Stimulated activated CD4-positive, alpha-beta T cell treated with anti-CD3 and anti-CD28 coated beads, Interleukin-12 subunit alpha, Interleukin-12 subunit beta, amount 100 ng/mL, for 24 hours (primary cell): ENCODE measurements at places on chromosomes 16 and 17.

GRCh38 chr17:73211745-73212144 is 18.9 kb downstream of the COG1 start:
- no peak for DNase-seq

- DNase-seq, result peak; percentile 12
Measured at GRCh38 chr16:86761111-86762031, 183.0 kb downstream of the FOXL1 start.

DNA sequence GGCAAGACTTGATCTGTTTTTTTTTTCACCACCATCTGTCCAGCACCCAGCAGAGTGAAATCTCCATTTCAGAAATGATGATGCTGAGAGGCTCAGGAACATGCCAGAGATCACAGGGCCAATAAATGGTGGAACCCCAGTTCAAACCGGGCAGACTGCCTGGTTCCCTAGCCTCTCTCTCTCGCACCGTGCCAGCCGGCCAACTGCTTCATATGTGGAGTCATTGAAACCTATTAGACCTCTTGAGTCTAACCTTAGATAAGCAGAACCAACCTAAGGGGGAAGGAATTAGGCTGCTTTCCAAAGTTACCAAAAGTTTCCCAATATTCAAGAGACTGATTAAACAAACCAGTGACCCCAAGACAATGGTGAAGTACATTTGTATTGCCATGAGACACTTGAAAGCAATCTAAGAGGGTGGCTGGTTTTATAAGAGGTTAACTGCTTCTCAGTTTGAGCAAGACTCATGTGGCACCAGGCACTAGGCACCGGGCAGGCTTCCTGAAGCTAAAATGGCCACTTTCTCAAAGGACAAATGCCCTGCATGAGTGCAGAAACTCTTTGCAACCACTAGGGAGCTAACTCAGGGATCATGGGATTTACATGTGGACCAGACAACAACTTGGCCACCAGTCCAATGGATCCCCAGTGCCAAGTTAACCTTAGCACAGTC is 18.4 kb downstream of the TOX3 start:
- no peak for DNase-seq

DNA sequence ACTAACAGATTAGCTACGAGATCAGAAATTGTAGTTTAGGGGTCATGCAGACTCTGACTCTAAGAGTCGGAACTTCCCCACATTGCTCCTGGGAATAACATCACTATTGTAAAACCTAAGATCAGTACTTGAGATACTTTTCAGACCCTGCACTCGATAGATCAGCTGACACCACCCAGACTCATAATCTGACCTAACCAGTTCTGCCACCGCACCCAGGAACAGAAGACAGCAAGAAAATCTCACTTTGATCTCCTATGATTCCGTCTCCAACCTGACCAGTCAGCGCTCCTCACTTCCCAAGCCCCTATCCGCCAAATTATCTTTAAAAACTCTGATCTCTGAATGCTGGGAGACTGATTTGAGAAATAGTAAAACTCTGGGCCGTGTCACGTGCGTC is 27.2 kb upstream of the ASGR2 start:
- DNase-seq, result no peak

DNA sequence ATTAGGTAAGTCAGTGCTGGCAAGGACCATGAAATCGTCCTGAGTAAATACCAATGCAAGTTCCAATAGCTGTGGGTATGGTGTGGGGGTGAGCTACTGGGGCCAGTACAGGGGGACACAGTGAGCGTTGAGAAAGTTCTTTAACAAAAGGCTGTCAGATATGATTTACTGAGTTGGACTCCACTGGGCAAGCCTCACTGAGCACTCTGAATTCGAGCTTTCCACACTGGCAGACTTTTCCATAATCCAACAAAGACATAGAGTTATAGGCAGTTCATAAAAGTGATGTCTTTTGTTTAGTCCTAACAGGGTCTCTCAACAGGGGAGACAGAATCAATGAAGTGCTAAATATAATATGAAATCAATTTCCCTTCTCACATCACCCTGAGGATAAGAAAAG is 489.0 kb downstream of the KCNJ2 start:
- DNase-seq, result no peak

DNA sequence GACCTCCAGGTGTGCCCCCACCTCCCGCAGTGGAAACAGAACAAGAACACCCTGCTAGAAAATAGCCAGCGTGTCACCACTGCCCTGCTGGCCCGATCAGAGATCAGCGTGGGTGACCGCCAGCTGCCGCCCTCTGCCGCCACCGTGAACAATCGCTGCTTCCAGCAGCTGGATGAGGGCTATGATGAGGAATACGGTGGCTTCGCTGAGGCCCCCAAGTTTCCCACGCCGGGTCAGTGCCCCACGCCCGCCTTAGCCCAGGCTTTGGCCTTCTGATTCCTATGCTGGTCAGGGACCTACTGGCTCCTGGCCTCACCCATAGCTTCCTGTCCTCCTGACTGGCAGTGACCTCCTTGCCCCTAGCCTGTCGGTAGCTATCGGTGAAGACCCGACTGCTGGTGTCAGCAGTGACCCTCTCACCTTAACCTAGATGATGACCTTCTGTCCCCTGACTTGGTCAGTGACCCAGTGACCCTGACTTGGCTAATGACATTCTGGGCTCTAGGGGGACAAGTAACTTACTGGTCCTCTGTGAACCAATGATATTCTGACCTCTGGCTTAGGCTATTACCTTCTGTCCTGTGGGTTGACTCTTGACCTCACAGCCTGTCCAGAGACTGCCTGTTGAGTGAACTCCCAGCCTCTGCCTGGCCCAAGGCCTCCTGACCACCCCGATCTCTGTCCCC is 2.4 kb downstream of the SPATA20 start:
- DNase-seq, result no peak

DNA sequence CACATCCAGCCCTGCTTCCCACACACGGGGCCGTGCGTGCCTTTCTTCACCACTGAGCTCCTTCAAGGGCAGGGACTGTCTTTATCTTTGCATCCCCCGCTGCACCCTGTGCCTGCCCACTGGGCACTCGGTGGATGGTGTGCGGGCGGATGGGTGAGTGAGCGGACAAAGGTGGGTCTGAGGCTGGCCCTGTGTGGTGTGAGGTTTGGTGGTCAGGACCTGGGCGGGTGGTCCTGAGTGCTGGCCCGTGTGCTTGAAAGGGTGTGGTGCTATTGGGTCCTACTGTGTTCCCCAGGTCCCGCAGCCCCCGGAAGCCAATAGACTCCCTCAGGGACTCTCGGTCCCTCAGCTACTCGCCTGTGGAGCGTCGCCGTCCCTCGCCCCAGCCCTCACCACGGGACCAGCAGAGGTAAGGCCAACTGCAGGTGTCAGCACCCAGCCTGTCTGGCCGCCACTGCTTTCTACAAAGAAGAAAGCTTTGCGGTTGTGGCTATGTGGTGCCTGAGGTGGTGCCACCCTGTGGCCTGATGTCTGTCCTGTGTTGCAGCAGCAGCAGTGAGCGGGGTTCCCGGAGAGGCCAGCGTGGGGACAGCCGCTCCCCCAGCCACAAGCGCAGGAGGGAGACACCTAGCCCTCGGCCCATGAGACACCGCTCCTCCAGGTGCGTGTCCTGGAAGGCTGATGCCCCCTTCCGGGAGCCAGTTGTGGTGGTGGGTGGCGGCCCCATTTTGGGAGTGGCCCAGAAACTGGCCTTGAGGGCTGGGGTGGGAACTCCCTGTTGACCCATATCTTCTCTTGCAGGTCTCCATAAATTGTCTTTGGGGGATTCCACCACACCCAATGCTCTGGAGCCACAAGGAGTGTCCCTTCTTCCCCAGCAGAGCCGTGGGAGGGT is 6.8 kb downstream of the ELOB start:
- no peak for DNase-seq

GRCh38 chr16:54077050-54077821 is 209.4 kb downstream of the IRX3 start:
- no peak for DNase-seq

- no peak for DNase-seq
Measured at GRCh38 chr17:45432405-45433158, at the start of gene ARHGAP27. Gene ARHGAP27, minus strand, starts transcription at chr17:45432870. Its CDS starts 2,591 bp downstream, at chr17:45430279.

GRCh38 chr17:12040478-12040877 is 19.8 kb downstream of the MAP2K4 start:
- no peak for DNase-seq

DNA sequence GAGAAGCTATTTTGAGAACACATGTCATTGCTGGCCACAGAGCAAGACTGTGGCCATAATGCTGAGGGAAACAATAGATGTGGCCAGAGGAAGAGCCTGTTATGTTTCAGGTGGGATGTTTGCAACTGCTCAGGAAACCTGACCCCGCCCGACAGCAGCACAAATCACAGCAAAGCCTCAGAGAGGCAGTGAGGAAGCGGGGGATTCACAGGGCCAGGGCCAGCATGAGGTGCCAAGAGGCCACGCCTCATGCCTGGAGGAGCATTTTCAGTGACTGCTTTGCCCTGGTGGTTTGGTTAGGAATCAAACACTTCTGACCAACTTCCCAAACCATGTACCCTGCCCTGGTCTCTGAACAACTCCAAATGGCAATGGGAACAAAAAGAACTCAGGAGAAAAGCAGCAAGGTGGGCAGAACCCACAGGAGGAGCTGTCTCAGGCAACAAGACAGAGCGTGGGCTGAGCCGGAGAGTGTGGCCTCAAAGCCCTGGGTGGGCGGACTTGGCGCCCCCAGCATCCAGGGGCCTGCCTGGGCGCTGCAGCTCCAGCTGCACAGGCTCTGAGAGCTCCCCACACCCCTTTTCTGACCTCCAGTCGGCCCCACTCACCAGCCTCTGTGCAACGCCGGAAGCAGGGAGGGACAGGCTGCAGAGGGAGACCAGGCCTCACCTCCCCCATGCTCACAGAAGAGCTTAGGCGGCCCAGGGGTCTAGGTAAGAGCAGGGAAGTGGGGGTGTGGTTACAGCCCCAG is 20.6 kb downstream of the HIC1 start:
- DNase-seq, result no peak

DNA sequence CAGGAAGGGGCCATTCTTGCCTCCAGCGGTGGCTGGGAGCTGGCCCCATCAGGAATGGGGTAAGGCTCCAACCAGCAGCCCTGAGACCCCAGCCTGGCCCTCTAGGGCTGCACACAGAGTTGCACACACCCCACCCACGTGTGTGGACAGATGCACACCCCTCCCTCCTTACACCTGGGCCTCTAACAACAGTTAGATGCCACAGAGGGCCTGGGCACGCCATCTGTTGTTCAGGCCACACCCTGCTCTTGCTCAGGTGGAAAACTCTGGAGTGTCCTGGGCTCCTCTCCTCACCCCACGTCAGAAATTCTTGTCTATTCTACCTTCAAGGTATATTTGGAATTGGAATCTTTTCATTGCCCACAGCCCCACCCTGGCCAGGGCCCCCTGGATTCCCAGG is 13.3 kb upstream of the RAI1 start:
- no peak for DNase-seq

DNA sequence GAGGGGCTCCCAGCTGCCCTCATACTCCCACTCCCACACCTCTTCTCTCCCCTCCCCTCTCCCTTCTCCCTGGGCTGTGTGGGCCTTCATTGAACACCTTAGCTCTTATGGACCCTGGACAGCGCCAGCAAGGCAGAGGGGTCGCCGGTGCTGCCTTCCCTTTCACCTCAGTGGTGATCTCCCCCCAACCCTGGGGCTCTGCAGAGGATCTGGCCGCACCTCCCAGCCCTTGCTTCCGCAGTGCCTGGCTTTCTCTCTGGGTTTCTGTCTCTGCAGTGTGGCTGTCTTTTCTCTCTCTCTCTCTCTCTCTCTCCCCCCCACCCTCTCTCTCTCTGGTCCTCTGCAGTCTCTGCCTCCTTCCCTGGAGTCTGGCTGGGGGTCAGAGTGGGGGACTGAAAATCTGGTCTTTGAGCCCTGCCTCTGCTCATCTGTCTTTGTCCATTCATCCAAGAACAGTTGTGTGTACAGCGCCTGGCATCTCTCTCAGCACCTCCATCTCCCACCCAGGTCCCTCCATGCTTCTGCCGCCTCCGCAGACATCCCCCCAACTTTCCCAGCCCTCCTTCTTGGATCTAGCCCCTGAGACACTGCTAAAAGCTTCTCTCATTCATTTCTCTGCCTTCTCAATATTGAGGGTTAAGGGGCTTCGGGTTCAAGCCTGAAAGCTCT is 1.1 kb downstream of the SEZ6L2 start:
- DNase-seq, result no peak

GRCh38 chr16:728890-729744 is 2.2 kb downstream of the HAGHL start:
- DNase-seq, result no peak

GRCh38 chr16:57044931-57045693 is 47.3 kb upstream of the CPNE2 start:
- DNase-seq, result no peak

GRCh38 chr16:10300905-10301304 is 85.0 kb upstream of the ATF7IP2 start:
- no peak for DNase-seq

DNA sequence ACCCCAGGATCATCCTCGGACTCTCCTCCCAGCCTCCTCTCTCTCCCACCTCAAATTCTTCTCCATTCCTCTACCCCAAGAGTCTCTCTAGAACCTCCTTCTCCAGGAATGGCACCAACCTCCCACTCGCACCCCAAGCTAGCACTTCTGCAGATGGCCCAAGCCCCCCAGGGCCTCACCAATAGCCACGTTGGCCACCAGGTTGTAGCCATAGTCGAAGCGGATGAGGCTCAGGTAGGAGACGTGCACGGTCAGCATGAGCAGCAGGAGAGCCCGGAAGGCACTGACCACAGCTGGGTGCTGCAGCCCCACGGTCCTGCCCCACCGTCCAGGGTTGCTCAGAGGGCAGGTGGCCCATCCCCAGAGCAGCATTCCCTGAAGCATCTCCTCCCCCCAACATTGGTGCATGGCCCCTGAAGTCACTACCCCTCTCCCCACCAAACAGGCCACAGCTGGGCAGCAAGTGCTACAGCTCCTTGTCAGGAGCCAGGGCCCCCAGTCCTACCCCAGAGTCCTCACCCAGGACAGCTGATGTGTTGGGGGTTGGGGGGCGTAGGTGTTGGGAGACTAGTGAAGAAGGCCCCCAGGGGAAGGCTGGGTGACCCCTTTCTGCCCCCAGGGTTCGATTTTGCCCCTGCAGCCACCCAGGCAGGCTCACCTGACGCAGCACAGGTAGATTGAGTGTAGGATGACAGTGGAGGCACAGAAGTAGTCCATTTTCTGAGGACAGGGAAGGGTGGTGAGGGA is 5.3 kb downstream of the PNMT start:
- no peak for DNase-seq

- no peak for DNase-seq
Measured at GRCh38 chr16:24273508-24274182, 17.5 kb downstream of the CACNG3 start.

- DNase-seq, result peak; percentile 3
Measured at GRCh38 chr16:35391328-35391727, 1931.9 kb downstream of the TP53TG3F start.

DNA sequence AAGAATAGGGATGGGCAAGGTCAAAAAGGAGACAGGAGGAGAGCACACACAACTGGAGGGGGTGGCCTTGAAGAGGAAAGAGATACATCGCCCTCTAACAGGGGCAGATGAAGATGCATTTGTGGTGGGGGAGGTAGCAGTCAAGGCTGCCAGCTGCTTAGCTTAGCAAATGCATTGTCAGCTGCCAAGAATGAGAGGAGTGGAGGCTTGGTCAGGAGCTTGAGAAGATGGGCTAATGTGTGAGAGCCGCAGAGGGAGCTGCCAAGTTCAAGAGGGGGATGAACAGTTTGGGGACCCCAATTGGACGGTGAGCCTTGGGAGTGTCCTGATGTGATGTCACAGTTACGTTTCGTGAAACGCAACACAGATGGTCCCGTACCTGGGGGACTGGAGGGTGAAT is 28.9 kb upstream of the GNA13 start:
- no peak for DNase-seq
